ENCODE measurements at places on chromosomes 7 and 10. TPM values are rescaled to one million over a fixed set of nuclear protein-coding genes. Genes with fewer than 3 reads are reported as not detected.

DNA sequence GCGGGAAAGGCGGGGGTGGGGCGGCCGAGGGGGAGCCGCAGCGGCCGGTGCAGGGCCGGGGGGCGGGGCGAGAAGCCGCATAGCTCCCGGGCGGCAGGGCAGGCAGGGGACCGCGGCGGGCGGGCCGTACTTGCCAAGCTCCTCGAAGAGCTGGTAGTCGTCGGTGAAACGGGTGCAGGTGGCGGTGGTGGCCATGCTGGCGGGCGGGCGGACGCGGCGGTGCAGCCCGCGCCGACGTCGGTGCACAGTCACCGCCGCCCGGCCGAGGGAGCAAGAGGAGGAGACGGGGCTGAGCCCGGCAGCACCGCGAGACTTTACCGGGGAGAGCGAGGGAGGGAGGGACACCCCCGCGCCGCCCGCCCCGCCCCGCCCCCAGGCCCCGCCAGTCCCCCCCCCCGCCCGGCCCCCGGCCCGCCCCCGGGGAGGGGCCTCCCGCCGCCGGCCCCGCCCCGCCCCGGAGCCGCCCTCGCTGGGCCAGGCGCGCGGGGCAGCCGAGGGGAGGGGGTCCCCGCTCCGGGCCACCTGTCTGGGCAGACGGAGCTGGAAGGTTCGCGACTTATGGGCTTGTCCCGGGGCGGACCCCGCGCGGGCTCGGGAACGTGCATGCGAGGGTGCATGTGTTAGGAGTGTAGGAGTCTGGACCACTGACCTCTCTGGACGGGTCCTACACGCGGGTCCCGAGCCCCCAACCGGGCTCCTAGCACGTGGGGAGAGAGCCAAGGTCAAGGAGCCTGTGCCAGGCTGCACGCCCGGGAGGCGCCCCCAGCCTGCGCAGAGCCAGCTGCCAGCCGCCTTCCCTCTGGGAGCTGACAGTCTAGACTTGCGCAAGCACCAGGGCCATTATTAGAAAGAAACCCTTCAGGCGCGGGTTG is at the start of gene CAMK2G:
TSS of gene CAMK2G (minus strand) at position 289 of the 872 bp plus-strand sequence. CDS start at position 195, 94 bp downstream.
- peak within 1 kb of the TSS; percentile 64 for H3K4me3 ChIP-seq
- peaks cover 73% of the 10 kb centered on the region for H3K4me1 ChIP-seq
- peak within 1 kb of the TSS; percentile 88 for H3K27ac ChIP-seq
- peak; percentile 69 for DNase-seq
- H3K27me3 ChIP-seq: no peaks in the 10 kb centered on the region

- DNase-seq: no peak
- H3K27me3 ChIP-seq: no peaks in the 10 kb centered on the region
- H3K36me3 ChIP-seq: no peaks in the 10 kb centered on the region
- H3K4me3 ChIP-seq: no peak overlapping the region
- peak overlapping the region; percentile 71 for H3K27ac ChIP-seq
Measured at GRCh38 chr10:93559490-93559889, 7.0 kb upstream of the FFAR4 start.

DNA sequence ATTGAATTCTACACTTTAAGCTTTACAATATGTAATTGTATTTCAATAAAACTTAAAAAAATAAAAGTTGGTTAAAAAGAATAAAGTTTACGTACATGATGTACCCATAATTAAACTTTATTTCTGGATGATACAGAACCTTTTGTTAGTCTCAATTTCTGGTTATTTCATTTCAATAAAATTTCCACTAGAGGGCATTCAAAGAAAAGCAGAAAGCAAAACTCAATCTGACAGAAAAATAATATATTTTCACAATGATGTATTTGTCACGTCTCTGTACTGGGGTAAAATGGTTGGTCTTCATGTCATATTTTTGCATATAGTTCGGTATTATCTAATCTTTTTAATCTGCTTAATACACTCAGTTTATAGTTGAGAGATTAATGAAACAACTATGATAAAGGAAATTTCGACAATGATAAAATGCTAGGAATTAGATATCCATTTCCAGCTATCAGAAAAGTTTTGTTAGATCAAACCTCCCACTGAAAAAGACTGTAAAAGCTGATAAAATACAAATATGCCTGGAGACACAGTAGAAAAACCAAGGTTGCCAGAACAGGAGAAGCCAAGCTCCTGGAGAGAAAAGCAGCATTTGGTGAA is 27.4 kb downstream of the ASZ1 start:
- H3K27ac ChIP-seq: no peak overlapping the region
- no peak overlapping the region for H3K4me3 ChIP-seq
- no peak for DNase-seq
- H3K36me3 ChIP-seq: no peaks in the 10 kb centered on the region

GRCh38 chr7:43954524-43955228 is 28.4 kb downstream of the UBE2D4 start:
- H3K4me1 ChIP-seq: no peaks in the 10 kb centered on the region
- 0 out of 2 replicates have a peak, but pooled peaks cover 4% of the 10 kb centered on the region for H3K36me3 ChIP-seq
- DNase-seq: peak; percentile 70
- H3K27ac ChIP-seq: no peak overlapping the region

- H3K27ac ChIP-seq: peak overlapping the region; percentile 10
- peak overlapping the region; percentile 57 for H3K4me3 ChIP-seq
Measured at GRCh38 chr7:45001826-45002225, 1.8 kb downstream of the CCM2 start.

DNA sequence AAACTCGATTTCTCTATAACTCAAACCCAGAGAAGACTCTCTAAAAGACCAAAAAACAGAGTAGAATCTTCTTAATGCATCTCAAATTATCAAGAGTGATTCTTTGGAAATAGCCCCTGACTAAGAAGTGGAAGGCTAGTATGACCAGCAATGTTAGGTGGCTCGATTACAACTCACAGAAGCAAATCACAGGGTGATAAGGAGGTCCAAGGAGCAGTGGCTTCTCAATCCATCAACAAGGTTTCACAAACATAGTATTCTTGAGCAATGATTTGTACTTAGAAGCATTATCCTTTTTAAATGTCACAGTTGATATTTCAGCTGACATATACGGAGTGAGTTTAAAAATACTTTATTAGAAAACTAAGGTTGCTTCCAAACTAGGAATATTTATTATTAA is 127.7 kb downstream of the CNOT4 start:
- H3K36me3 ChIP-seq: no peaks in the 10 kb centered on the region
- no peak for DNase-seq
- no peaks in the 10 kb centered on the region for H3K27me3 ChIP-seq
- H3K4me1 ChIP-seq: peaks cover 11% of the 10 kb centered on the region
- H3K4me3 ChIP-seq: no peak overlapping the region

FOXK1 gene
- total RNA-seq: 77.3 TPM

SORBS1 gene
- total RNA-seq: 5.0 TPM

CRHR2 gene
- total RNA-seq: not detected

All from PC-9 (cell line).